ENCODE measurements at places on chromosomes 11 and 22. TPM values are rescaled to one million over a fixed set of nuclear protein-coding genes. Genes with fewer than 3 reads are reported as not detected.

GRCh38 chr22:38310518-38311322 lies 6.5 kb downstream of the CSNK1E start:
- DNase-seq: no peak

GRCh38 chr11:122202951-122203456 lies 87.0 kb upstream of the BLID start:
- peak; percentile 78 for DNase-seq

GRCh38 chr22:37804881-37805809 lies 2.6 kb upstream of the GCAT start:
- peak; percentile 84 for DNase-seq

DNA sequence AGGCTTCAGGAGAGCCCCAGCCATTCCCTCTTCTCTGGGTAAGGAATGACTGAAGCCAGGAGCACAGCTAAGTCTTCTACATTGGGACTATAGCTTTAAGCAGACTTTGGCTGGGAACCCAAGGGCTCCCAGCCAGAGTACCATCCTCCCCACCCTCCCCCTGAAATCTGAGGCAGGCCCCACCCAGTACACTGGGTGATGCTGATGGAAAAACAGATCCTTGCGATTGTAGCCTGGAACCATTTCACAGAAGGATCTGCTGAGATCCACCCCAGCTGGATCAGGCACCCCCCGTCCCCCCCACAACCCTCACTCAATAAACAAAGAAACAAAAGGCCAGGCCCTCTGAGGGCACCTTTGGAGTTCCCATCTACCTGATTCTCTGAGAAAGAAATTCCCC lies 39.8 kb downstream of the IL18BP start:
- peak; percentile 84 for DNase-seq

- DNase-seq: no peak
Measured at GRCh38 chr11:68651208-68651984, 32.9 kb upstream of the GAL start.

DNA sequence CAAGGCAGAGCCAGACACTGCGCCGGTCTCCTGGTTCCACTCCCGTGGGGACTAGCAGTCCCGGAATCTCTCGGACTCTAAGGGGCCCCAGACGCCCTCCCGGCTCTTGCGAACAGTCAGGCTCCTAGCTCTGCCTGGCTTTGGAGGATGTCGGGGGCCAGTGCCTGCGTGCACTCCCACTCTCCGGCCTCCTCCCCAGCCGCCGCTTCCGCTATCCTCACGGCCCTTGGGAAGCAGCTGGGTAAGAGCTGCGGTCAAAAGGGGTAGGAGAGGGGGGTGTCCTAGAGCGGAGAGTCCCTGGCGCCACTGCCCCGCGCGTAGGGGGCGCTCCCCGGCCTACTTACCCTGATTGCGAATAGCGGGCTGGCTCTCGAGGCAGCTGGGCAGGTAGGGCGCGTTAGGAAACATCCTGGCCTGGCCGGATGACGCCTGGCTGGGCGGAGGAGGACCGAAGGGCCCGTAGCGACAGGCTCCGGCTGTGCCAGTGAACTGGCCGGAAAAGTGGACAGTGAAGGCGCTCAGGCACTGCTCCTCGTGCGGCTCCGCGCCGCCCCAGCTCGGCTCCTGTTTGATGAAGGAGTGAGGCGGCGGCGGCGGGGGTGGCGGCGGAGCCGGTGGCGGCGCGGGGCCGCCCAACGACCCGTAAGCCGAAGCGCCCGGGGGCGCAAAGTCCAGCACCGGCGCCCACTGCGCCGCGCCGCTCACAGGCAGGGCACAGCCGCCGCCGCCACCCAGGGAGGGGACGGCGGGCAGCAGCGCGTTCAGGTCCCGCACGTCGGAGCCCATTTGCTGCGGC lies 785 bp downstream of the WT1 start:
- no peak for DNase-seq

GRCh38 chr22:27669798-27670599 lies 131.6 kb downstream of the MN1 start:
- DNase-seq: no peak

DNA sequence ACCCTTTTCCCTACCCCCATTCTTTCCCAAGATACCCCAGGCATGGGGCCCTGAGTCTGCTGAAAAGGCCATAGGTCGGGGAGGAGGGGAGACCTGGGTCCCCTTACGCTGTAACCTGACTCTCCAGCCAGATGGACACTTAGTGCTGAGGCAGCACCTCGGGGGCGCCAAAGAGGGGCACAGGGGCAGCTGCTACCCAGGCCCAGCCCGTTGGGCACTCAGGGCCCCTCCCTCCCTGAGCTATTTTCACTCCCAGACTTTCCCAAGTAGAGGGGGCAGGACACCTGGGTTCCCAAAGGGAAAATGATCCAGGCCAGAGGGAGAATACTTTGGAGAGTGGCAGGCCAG lies 933 bp downstream of the ACTN3 start:
- no peak for DNase-seq

GRCh38 chr11:32833921-32834320 lies 4.2 kb downstream of the PRRG4 start:
- no peak for DNase-seq

DNA sequence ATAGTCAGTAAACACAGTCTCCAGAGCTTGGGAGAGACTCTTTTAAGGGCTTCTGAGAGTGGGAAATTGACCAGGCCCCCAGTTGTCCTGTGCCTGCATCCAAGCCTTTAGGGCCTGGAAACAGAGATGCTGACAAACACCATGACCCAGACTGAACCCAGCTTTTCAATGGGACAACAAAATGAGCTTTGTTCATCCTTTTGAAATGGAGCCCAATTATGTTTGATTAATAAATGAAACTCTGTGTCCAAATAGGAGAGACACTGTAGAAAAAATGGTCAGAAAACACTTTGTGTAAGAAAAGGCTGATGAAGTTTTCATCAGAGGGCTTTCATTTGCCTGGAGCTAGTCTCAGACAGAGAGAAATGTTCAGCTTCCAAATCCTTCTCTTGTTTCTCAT lies 146.0 kb downstream of the RRAS2 start:
- no peak for DNase-seq

GRCh38 chr22:32103658-32104315 lies 55.3 kb downstream of the C22orf42 start:
- peak; percentile 25 for DNase-seq

DNA sequence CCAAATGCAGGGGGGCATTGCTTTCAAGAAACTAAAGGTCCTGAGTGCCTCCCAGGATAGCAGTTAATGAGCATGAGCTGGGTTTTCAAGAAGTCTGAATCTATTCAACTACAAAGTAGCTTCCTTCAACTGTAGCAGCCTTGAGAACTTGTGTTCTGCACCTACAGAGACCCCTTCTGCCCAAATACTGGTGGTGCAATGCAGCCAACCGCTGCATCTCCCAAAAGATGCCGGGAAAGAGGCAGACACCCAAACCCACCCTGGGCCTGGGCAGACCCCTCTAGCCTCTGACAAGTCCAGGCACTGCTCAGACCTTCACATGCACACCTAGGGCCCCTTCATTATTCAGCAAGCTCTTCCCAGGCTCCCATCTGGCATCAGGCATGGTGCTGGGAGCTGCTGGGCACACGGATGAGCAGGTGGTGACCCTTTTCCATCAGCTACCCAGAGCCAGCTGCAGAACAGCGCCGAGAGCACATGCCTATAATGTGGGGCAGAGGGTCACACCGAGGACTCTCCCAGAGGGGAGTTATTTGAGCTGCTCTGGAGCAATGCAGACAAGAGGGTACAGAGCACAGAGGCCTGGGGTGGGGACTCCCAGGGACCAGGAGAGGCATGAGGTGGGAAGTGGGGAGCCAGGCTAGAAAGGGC lies 44.9 kb upstream of the ETS1 start:
- DNase-seq: peak; percentile 64

DNA sequence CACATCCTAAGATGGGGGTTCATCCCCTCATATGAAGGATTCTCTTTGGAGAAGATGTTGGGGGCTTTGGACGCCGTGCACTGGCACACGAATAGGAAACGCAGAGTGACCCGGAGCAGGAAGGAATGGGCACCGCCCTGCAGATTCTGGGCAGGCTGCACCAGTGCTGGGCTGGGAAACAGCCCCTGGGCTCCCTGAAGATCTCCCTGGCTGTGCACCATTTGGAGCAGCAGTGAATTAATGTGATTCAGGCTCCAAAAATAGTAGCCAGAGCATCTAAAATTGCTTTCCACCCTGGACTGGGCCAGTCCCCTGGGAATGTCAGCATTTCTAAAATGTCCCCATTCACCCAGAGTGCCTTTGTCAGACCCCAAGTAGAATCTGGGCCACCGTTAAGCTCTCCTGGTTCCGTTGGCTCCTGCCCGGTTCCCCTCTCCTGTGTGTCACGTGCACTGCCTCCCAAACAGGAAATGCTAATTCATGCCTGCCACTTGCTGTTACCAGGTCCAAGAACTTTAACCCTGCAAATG lies 18.6 kb downstream of the IRAG1 start:
- no peak for DNase-seq

- no peak for DNase-seq
Measured at GRCh38 chr11:9605742-9606141, 32.3 kb downstream of the WEE1 start.

GRCh38 chr11:77401486-77402217 lies 72.2 kb downstream of the PAK1 start:
- no peak for DNase-seq

- no peak for DNase-seq
Measured at GRCh38 chr11:104873252-104873651, 25.0 kb downstream of the CASP12 start.

DNA sequence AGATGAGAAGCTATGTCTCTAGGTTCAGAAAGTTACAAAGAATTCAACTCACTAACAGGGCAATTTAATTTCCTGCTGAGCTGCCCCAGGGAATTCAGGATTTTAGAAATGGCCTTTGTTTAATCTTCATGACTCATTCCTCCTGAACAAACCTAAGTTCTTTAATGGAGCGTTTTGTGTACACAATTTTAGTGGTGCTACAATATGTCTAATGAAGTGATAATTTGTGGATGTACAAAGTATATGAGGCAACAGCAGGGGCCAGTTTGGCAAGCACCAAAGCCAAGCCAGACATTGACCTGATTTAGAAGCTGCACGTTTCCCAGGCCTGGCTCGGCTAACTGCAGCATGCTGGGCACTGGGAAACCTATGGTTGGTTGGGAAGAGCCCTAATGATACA lies 34.4 kb upstream of the HEPHL1 start:
- DNase-seq: peak; percentile 38

- no peak for DNase-seq
Measured at GRCh38 chr11:97964332-97965004, 1056.3 kb upstream of the CNTN5 start.

GRCh38 chr11:65634905-65635731 lies 2.8 kb upstream of the SIPA1 start:
- no peak for DNase-seq

DNA sequence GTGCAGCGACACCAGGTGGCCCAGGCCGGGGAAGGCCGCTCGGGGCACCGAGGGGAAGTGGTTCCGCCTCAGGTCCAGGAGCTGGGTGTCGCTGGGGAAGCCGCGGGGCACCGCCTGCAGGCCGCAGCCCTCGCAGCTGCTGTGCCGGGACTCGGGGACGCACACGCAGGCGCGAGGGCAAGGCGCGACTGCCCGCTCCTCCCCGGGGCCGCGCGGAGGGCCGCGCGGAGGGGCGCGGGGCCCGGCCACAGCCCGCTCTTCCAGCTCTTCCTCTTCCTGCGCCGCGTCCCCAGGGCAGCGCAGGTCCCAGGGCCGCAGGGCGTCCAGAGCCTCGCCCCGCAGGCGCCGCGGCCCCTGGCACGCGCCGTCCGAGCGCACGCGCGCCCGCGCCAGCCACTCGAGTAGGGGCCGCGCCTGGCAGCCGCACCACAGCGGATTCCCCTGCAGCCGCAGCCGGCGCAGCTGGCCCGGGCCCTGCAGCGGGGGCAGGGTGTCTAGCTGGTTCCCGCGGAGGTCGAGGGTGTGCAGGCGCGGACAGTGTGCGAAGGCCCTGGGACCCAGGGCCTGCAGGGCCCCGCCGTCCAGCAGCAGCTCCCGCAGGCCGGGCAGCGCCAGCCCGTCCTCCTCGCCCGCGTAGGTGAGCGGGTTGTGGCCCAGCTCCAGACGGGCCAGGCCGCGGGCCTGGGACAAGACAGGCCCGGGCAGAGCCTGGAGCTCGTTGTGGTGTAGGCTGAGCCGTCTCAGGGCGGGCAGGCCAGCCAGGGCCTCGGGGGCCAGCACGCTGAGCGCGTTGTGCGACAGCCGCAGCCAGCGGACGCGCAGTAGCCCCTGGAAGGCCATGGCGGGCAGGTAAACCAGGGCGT lies 2.8 kb downstream of the CHADL start:
- DNase-seq: peak; percentile 25

DNA sequence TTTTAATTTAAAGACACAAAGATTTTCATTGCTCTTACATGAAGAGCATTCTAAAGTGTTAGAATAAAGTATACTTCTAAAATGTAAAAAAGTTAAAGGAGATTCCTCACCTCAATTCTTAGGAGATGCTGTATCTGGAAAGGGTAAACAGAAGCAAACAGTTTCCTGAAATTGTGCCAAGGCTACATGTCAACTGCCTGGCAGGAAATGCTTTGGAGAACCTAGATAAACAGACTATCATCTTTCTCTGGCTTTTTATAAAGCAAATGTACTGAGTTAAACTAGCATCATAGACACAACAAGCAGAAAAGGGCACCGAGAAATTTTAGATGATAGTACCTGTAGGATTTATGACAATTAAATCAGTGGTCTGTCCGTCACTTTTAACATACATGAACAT lies 24.7 kb upstream of the AKIP1 start:
- peak; percentile 44 for DNase-seq

DNA sequence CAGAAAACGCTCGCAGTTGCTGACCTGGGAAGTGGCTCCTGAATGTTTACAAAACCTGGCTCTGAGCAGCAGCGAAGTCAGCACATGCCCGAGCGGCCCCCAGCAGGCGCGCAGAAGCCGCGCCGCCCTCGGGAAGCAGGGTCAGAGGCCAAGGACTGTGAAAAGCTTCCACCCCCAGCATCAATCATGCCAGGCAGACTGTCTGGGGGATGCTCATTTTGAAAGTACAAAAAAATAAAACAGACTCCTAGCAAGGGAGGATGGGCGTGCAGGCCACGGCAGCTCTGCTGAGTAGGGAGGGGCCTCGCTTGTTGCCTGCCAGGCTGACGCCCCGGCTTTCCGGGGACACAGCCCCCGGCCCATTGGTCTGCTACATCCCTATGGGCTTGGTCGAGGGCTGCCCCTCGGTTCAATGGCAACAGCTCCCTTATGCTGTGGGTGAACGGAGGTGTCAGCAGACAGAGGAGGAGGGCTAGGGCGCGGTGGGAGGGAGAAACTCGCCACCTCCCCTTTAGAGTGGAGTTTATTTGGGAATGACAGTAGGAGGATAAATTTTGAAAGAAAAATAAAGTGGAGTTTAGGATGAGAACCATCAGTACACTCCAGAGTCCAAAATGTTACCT lies 37.7 kb upstream of the GNB1L start:
- peak; percentile 80 for DNase-seq

- DNase-seq: no peak
Measured at GRCh38 chr11:44831605-44832394, 105.0 kb downstream of the TSPAN18 start.

- DNase-seq: no peak
Measured at GRCh38 chr22:19964701-19965386, 23.2 kb upstream of the TXNRD2 start.

SH3BP1 gene
- total RNA-seq: 9.0 TPM

LIF gene
- total RNA-seq: 7.4 TPM

SSTR3 gene
- not detected for total RNA-seq

OR8D1 gene
- total RNA-seq: 0.32 TPM

MS4A15 gene
- not detected for total RNA-seq

OR10A2 gene
- not detected for total RNA-seq

RAPSN gene
- total RNA-seq: under 0.01 TPM

All from fibroblast of villous mesenchyme (primary cell).